ENCODE measurements at places on chromosomes 11 and 22. TPM values are rescaled to one million over a fixed set of nuclear protein-coding genes. Genes with fewer than 3 reads are reported as not detected.

- no peaks in the 10 kb centered on the region for H3K36me3 ChIP-seq
- no peaks in the 10 kb centered on the region for H3K27me3 ChIP-seq
- H3K4me1 ChIP-seq, result no peaks in the 10 kb centered on the region
- H3K27ac ChIP-seq, result no peak overlapping the region
Measured at GRCh38 chr11:8642196-8642841, 40.1 kb downstream of the TRIM66 start.

DNA sequence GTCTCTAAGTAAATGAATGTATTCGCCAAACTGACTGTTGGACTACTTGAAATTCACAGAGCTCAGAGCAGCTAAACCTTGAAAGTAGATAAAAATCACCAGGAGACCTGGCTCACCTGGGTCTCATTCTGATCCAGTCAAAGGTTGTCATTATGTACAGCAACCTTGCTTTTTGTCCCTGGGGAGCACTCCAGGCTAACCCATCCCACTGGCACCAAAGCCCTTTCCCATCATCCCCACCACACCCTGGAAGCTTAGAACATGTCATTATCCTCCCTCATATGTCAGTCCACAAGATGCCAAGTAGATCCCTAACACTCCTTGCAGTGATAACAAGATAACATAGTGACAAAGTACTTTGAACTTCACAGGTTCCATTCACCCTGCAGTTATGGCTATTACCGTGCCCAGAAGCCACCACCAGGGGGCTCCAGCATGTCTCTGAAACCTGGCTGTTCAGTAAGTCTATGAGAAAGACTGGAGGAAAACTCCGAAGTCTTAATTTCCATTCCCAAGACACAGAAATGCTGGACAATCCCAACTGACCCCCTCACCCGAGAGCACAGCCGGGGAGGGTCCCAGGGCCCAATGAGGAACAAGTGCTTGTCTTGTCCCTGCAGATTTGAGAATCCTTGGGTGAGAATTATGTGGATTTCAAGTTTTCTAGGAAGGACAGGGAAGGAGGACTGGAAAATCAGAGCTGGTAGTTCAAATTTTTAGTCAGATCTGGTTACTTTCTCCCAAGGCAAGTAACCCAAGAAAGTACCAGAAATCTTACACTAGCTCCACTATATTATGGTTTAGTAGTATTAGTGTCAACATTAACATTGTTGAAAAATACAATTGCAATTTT, 43.0 kb upstream of the USP47 start:
- no peak overlapping the region for H3K27ac ChIP-seq
- H3K36me3 ChIP-seq, result no peaks in the 10 kb centered on the region
- no peaks in the 10 kb centered on the region for H3K27me3 ChIP-seq
- DNase-seq, result peak; percentile 79

- H3K27ac ChIP-seq, result no peak overlapping the region
- no peaks in the 10 kb centered on the region for H3K27me3 ChIP-seq
- DNase-seq, result no peak
- no peaks in the 10 kb centered on the region for H3K4me1 ChIP-seq
- H3K4me3 ChIP-seq, result no peak overlapping the region
- H3K36me3 ChIP-seq, result no peaks in the 10 kb centered on the region
Measured at GRCh38 chr11:12150831-12151382, 40.5 kb downstream of the MICAL2 start.

- H3K4me1 ChIP-seq, result no peaks in the 10 kb centered on the region
- H3K27me3 ChIP-seq, result no peaks in the 10 kb centered on the region
- no peak overlapping the region for H3K27ac ChIP-seq
- H3K36me3 ChIP-seq, result no peaks in the 10 kb centered on the region
- H3K4me3 ChIP-seq, result no peak overlapping the region
- DNase-seq, result no peak
Measured at GRCh38 chr22:22999523-22999922, 70.8 kb upstream of the GNAZ start.

- no peaks in the 10 kb centered on the region for H3K27me3 ChIP-seq
- no peak overlapping the region for H3K4me3 ChIP-seq
- no peaks in the 10 kb centered on the region for H3K36me3 ChIP-seq
- peak overlapping the region; percentile 48 for H3K27ac ChIP-seq
Measured at GRCh38 chr11:32821917-32822560, 7.7 kb upstream of the PRRG4 start.

LGALS1 gene
- total RNA-seq, result 2,009 TPM

- peak overlapping the region; percentile 89 for H3K27ac ChIP-seq
- peaks cover 80% of the 10 kb centered on the region for H3K4me1 ChIP-seq
- DNase-seq, result no peak
- H3K36me3 ChIP-seq, result no peaks in the 10 kb centered on the region
- peak overlapping the region; percentile 62 for H3K4me3 ChIP-seq
Measured at GRCh38 chr11:119363851-119364590, 17.5 kb downstream of the USP2 start.

- no peaks in the 10 kb centered on the region for H3K36me3 ChIP-seq
- no peaks in the 10 kb centered on the region for H3K4me1 ChIP-seq
- no peaks in the 10 kb centered on the region for H3K27me3 ChIP-seq
- no peak for DNase-seq
- no peak overlapping the region for H3K4me3 ChIP-seq
- H3K27ac ChIP-seq, result no peak overlapping the region
Measured at GRCh38 chr11:72446929-72447769, 12.8 kb upstream of the CLPB start.

MRGPRX3 gene
- not detected for total RNA-seq

OR52A1 gene
- not detected for total RNA-seq

DNA sequence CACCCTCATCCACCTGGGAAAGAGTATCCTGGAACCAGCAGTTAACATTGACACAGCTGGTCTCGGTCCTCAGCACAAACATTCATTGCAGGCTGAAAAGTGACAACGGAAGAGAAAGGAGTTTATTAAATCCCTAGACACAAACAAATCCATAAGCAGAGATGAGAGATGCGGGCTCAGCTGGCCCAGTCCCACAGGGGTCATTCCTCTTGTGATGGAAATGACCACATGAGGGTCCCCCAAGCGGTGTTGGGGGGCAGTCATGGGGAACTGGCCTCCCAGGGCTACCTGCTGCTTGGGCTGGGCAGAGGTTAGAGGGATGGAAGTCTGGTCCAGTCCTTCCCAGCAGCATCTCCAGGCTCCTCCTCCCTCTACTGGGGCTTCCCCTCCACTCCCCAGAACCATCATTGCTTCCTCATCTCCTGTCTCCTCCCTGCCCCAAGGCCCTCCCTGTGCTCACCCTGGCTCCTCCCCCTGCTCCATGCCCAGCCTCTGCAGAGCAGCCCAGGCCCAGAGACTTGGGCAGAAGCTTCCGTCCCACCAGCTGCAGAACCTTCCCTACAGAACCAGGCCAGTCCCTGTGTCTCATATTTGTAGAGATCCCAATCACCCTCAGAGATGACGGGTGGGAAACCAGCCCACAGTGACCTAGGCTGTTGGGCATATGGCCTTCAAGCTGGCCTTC, 5.4 kb upstream of the IGLL5 start:
- H3K4me1 ChIP-seq, result no peaks in the 10 kb centered on the region
- no peaks in the 10 kb centered on the region for H3K27me3 ChIP-seq
- H3K36me3 ChIP-seq, result no peaks in the 10 kb centered on the region
- H3K27ac ChIP-seq, result no peak overlapping the region
- no peak for DNase-seq

Data from tibial nerve (tissue), 4 donors.